Aorta (tissue), 5 donors: ENCODE measurements at places on chromosomes 1 and 21. TPM values are rescaled to one million over a fixed set of nuclear protein-coding genes. Genes with fewer than 3 reads are reported as not detected.

PDZK1IP1 gene
- 0.71 TPM for total RNA-seq

TAS1R1 gene
- not detected for total RNA-seq

LYST gene
- total RNA-seq, result 63.3 TPM

GLMP gene
- 50.8 TPM for total RNA-seq

OR2T3 gene
- total RNA-seq, result not detected

ELAPOR1 gene
- 0.55 TPM for total RNA-seq

TNNI3K gene
- total RNA-seq, result 2.8 TPM

SYPL2 gene
- 5.9 TPM for total RNA-seq

TRNP1 gene
- 15.0 TPM for total RNA-seq

FAM43B gene
- total RNA-seq, result 2.7 TPM

MAP3K21 gene
- total RNA-seq, result 1.8 TPM

TMEM81 gene
- total RNA-seq, result 4.1 TPM

PDC gene
- not detected for total RNA-seq

ZBTB8A gene
- total RNA-seq, result 10.4 TPM

HMGCS2 gene
- total RNA-seq, result not detected

DNALI1 gene
- 6.2 TPM for total RNA-seq

KPRP gene
- total RNA-seq, result not detected

DCDC2B gene
- total RNA-seq, result not detected

BRDT gene
- not detected for total RNA-seq

ASCL5 gene
- total RNA-seq, result not detected

SFN gene
- 3.7 TPM for total RNA-seq

AADACL3 gene
- total RNA-seq, result not detected

MFSD2A gene
- 1.5 TPM for total RNA-seq

CCDC30 gene
- total RNA-seq, result 2.3 TPM

NBPF10 gene
- 4.8 TPM for total RNA-seq

TBX15 gene
- 2.3 TPM for total RNA-seq

LCA5L gene
- 0.39 TPM for total RNA-seq

SYT14 gene
- not detected for total RNA-seq
